ENCODE measurements at places on chromosomes 3 and 15.

DNA sequence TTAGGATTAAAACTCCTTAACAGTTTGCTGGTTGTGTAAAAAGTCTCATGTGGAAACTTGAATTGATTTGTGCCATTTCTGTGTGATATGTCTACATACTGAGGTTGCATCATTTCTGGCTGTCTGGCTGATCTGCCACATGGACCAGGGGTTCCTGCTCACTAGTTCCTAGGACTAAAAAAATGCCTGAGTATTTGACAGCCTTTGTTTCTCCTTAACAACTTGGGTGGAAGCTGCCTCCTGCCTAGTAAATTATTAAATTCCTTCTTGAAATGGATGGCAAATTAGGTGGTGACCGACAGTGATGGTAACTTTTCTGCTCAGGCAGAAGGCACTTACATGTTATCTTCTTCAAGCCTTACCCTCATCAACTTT is 226.9 kb upstream of the MRPL3 start:
- DNase-seq: no peak

GRCh38 chr15:96222981-96223380 is 107.5 kb upstream of the NR2F2 start:
- no peak for DNase-seq

GRCh38 chr3:115388166-115388565 is 235.1 kb upstream of the GAP43 start:
- no peak for DNase-seq

- DNase-seq: no peak
Observed at GRCh38 chr3:69855436-69856162, 116.3 kb downstream of the MITF start.

DNA sequence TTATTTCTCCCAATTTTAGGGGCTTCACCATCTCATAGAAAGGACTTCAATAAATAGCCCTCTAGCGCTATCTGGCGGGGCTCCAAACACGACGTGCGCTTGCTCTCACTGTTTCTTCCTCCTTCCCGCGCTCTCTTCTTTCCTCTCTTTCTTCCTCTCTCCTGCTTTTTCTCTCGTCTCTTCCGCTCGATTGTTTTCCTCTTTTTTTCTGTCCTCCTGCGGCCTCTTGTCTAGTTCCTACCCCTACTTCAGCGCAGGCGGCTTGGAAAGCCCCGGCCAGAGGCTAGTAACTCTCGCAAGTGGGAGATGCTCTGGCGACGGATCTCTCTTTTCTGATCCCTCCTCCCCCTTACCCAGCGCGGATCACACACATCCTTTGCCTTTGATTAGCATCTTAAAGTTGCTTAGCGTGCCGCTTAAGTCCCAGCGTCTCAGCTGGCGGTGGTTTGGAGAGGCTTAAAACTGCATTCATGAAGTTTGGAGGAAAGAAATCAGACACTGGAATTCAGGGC is 6.2 kb upstream of the MEIS2 start:
- no peak for DNase-seq

- DNase-seq: no peak
Observed at GRCh38 chr3:128502712-128503111, 9.7 kb upstream of the GATA2 start.
